ENCODE measurements at places on chromosomes 4 and X. TPM values are rescaled to one million over a fixed set of nuclear protein-coding genes. Genes with fewer than 3 reads are reported as not detected.
A peak's percentile ranks its signal among the peaks of the same experiment; 100 is the strongest.

The LRRC66 gene
- total RNA-seq = 0.60 TPM

The GAGE12F gene
- not detected for total RNA-seq

GRCh38 chr4:31557437-31557836 lies 837.3 kb downstream of the PCDH7 start:
- no peak overlapping the region for H3K27ac ChIP-seq
- H3K4me3 ChIP-seq = no peak overlapping the region
- H3K27me3 ChIP-seq = no peaks in the 10 kb centered on the region
- no peaks in the 10 kb centered on the region for H3K36me3 ChIP-seq

GRCh38 chrX:33062041-33062440 lies 149.3 kb downstream of the DMD start:
- no peaks in the 10 kb centered on the region for H3K36me3 ChIP-seq
- no peak overlapping the region for H3K4me3 ChIP-seq
- no peaks in the 10 kb centered on the region for H3K27me3 ChIP-seq

DNA sequence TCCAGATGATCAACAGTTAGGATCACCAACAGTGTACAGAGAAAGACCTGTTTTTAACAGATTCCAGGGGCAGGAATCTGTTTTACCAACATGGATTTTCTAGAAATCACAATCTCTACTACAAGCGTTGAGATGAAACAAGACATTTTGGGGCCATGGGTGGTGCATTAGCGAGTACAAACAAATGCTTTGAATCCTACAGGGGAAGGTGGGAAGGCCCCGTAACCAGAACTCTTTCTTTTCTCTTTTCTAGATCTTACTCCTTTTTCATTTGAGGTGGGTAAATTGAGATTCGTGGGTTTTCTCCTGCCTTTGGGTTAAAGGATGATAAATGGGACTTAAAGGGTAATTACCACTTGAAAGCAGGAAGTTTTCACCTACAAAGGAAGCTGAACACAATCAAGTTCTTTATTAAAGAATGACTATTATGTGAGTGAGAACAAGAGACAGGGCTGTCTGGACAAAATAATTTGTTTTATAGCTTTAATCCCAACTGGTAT lies 189.9 kb upstream of the ANXA3 start:
- H3K4me1 ChIP-seq = no peaks in the 10 kb centered on the region
- H3K27ac ChIP-seq = no peak overlapping the region
- DNase-seq = no peak
- no peak overlapping the region for H3K4me3 ChIP-seq
- peaks cover 39% of the 10 kb centered on the region for H3K27me3 ChIP-seq
- no peaks in the 10 kb centered on the region for H3K36me3 ChIP-seq

- H3K4me3 ChIP-seq = no peak overlapping the region
- H3K27ac ChIP-seq = no peak overlapping the region
- no peaks in the 10 kb centered on the region for H3K4me1 ChIP-seq
- H3K36me3 ChIP-seq = no peaks in the 10 kb centered on the region
- no peak for DNase-seq
- peaks cover 6% of the 10 kb centered on the region for H3K27me3 ChIP-seq
Observed at GRCh38 chr4:141388481-141388880, 167.8 kb downstream of the ZNF330 start.

DNA sequence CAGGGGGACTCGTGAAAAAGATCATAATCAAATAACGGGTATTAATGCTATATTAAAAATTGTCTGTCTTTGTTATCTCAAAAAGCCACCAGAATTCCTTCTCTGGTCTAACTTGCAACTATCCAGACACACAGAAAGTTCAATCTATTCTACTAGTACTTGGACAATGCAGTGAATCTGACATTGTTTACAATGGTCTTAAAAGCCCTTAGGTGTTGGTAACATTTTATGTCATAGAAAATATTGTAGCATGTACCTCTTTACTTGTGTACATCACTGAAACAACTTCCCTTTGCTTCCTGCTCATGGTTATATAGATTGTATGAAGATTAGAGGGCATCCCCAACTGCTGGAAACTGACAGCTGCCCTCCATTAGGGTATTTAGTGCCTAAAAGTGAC lies 71.1 kb upstream of the PPP3CA start:
- peaks cover 33% of the 10 kb centered on the region for H3K4me1 ChIP-seq
- no peak for DNase-seq
- H3K36me3 ChIP-seq = peaks cover 3% of the 10 kb centered on the region
- peak overlapping the region; percentile 83 for H3K4me3 ChIP-seq
- peaks cover 14% of the 10 kb centered on the region for H3K27me3 ChIP-seq

- no peak overlapping the region for H3K4me3 ChIP-seq
- DNase-seq = no peak
Observed at GRCh38 chr4:182454440-182455013, 211.3 kb downstream of the TENM3 start.

- H3K27me3 ChIP-seq = no peaks in the 10 kb centered on the region
- H3K36me3 ChIP-seq = no peaks in the 10 kb centered on the region
- no peak overlapping the region for H3K27ac ChIP-seq
- H3K4me1 ChIP-seq = no peaks in the 10 kb centered on the region
- DNase-seq = no peak
- no peak overlapping the region for H3K4me3 ChIP-seq
Observed at GRCh38 chr4:93466446-93466845, 362.1 kb upstream of the ATOH1 start.

DNA sequence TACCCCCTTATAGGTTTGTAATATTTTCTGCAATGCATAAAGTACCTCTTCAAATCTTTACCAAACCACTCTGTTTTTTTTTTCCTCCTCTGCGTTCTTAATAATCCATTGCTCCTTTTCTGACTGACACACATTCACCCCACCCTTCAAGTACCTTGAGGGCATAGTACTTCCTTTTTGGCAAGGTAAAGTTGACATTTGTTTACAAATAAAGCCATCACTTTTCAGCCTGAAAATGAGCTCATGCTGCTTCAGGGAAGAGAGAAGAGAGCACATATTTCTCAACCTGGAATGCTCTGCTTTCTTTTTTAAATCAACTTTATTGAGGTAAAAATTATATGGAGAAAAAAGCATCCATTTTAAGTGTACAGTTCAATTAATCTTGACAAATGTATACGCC lies 113.9 kb downstream of the AGTR2 start:
- H3K27me3 ChIP-seq = no peaks in the 10 kb centered on the region
- DNase-seq = no peak
- no peaks in the 10 kb centered on the region for H3K36me3 ChIP-seq
- H3K4me1 ChIP-seq = no peaks in the 10 kb centered on the region
- no peak overlapping the region for H3K27ac ChIP-seq
- no peak overlapping the region for H3K4me3 ChIP-seq

DNA sequence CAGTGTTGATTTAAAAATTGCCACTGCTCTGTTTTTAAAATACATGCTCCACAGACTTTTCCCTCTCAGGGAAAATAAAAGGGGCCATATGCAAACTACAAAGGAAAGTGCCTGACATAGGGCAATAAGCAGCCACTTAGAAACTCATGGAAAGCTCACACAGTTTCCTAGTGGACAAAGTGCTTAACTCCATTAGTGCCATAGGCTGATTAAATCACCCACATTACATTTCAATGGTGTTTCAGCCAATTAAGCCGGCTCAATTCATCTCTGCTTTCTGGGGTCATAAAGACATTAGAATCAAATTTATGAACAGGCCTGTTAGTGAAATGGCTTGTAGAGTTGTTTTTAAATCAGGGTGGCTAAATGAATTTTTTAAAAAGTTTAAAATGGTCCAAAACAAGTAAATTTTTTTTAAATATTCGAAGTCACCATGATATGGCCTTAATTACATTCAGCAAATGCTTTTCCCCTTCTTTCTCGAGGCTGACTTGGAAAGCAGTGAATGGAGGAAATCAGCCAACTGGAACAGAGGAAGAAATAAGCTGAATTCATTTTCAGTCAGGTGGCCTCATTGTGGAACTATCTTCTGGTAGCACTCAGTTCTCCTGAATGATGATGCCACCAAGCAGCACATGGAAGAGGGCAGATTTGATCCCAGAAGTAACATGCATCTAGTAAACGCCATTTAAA lies 2305.1 kb upstream of the AGA start:
- H3K27ac ChIP-seq = no peak overlapping the region
- no peak for DNase-seq
- no peaks in the 10 kb centered on the region for H3K36me3 ChIP-seq
- H3K4me3 ChIP-seq = no peak overlapping the region
- H3K4me1 ChIP-seq = no peaks in the 10 kb centered on the region
- no peaks in the 10 kb centered on the region for H3K27me3 ChIP-seq

DNA sequence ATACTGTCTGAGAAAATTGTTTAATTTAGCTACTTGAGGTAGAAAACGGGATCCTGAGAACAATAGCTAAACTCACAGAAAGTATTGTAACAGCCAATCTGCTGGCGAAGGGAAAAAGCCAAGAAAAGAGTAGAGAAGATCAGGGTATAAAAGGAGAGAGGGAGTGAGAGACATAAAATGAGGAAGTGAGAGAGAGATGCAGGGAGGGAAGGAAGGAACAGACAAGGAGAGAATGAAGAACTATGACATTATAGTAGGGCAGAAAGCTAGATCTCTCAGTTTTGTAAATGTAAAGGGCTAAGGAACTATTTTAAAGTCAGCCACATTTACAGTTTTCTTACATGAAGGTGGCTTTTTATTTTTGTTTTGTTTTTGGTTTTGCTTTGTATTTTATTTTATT lies 1.6 kb upstream of the GIMD1 start:
- DNase-seq = no peak
- peaks cover 43% of the 10 kb centered on the region for H3K27me3 ChIP-seq
- H3K4me1 ChIP-seq = peaks cover 2% of the 10 kb centered on the region
- H3K36me3 ChIP-seq = peaks cover 3% of the 10 kb centered on the region

GRCh38 chr4:88780389-88780788 lies 82.8 kb upstream of the NAP1L5 start:
- no peaks in the 10 kb centered on the region for H3K27me3 ChIP-seq
- DNase-seq = no peak
- no peak overlapping the region for H3K4me3 ChIP-seq
- no peak overlapping the region for H3K27ac ChIP-seq
- peaks cover 2% of the 10 kb centered on the region for H3K36me3 ChIP-seq

DNA sequence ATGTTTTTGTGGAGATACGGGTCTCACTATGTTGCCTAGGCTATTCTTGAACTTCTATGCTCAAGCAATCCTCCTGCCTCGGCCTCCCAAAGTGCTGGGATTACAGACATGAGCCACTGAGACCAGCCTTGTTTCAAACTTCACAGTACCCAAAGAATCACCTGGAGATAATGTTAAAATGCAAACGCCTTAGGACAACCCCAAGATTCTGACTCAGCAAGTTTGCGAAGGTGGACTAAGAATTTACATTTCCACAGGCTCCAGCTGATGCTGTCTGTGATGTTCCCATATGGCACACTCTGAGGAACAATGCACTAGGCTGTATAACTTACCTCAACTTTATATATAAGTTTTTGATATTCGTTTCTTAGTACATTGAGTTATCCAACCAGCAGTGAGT lies 984 bp upstream of the STATH start:
- H3K4me3 ChIP-seq = no peak overlapping the region
- no peaks in the 10 kb centered on the region for H3K4me1 ChIP-seq
- H3K36me3 ChIP-seq = no peaks in the 10 kb centered on the region
- H3K27ac ChIP-seq = no peak overlapping the region
- no peak for DNase-seq

GRCh38 chrX:133749951-133750350 lies 235.4 kb downstream of the GPC3 start:
- no peak overlapping the region for H3K4me3 ChIP-seq
- peaks cover 6% of the 10 kb centered on the region for H3K4me1 ChIP-seq
- no peaks in the 10 kb centered on the region for H3K36me3 ChIP-seq
- H3K27me3 ChIP-seq = no peaks in the 10 kb centered on the region
- DNase-seq = no peak

- peak; percentile 72 for DNase-seq
- H3K4me1 ChIP-seq = peaks cover 23% of the 10 kb centered on the region
- H3K36me3 ChIP-seq = no peaks in the 10 kb centered on the region
- H3K27me3 ChIP-seq = no peaks in the 10 kb centered on the region
- peak within 1 kb of the TSS; percentile 92 for H3K27ac ChIP-seq
Observed at GRCh38 chr4:151014521-151015458, at the start of gene LRBA. TSS of gene LRBA (minus strand) at chr4:151015284. CDS start at chr4:151014642, 642 bp downstream.

DNA sequence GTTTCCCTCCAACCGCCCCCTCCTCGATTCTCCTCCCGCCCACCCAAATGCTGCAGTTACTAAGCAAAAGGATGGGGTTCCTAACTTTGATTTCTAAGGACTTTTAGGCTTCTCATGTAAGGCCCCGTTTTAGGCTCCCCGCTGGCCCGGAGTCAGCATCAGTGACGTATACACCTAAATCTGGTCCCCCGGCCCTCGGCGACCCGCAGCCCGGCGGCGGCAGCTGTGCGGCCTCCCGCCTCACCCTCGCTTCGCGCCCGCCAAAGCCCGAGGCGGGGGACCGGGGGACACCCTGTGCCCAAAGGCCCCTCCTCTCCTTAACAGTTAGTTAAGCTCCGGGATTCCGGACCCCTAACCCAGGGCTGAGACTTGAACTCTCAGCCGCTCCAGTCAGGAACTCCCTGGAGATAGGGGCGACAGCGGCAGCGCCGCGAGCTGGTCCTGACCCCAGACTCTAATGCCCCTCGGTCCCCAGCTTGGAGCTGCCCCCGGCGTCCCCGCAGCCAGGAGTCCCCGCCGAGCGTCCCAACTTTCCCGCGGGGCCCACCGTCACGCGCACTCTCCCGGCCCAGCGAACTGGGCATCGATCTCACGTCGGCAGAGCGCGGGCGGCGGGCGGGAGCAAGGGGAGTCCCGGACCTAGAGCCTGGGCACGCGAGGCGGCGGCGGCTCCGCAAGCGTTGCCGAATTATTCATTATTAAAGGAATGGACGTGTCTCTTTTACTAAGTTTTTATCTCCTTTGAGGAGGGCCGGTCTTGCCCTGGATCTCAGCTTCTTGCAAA lies 1.5 kb upstream of the NR3C2 start:
- H3K36me3 ChIP-seq = no peaks in the 10 kb centered on the region
- H3K4me3 ChIP-seq = peak overlapping the region; percentile 98
- H3K27ac ChIP-seq = peak overlapping the region; percentile 100
- peak; percentile 17 for DNase-seq

DNA sequence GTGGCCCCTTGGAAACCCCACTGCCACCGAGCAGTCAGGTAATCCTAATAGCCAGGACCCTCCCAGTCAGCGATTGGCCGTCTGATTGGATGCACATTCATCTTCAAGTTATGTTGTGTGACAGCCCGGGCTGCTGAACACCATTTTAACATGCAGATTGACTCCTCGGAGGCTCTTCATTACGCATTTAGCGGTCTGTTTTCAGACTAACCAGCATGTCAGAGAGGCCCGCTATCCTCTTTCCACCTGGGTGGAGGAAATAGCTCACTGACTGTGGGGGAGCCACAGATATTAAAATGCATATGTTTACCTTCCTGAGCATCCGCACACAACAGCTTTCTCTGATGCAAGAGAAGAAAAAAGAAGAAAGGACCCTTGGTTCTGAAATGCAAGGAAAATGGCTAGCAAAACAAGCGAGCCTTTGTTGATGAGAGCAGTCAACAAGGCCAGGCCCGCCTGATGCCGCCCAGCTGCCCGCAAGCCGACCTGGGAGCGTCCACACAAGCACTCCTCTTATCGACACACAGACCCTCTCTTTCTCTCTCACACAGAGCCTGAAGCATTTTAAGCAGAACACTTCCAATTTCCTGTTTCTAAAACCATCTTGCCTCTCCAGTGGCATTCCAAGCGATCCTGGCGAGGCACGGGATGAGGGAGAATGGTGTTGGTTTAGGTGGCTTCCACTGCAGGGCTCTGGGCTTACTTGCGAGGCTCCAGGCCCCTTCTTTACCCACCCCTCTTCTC lies 118.3 kb downstream of the MGST2 start:
- DNase-seq = no peak
- H3K27ac ChIP-seq = no peak overlapping the region
- H3K36me3 ChIP-seq = no peaks in the 10 kb centered on the region
- H3K27me3 ChIP-seq = peaks cover 8% of the 10 kb centered on the region
- H3K4me3 ChIP-seq = no peak overlapping the region
